NCI-H510A treated with DMSO at 0.1 percent for 48 hours (cell line): ENCODE measurements at places on chromosomes 1 and 21.

- no peak for DNase-seq
Measured at GRCh38 chr1:225866061-225866837, 15.9 kb downstream of the TMEM63A start.

DNA sequence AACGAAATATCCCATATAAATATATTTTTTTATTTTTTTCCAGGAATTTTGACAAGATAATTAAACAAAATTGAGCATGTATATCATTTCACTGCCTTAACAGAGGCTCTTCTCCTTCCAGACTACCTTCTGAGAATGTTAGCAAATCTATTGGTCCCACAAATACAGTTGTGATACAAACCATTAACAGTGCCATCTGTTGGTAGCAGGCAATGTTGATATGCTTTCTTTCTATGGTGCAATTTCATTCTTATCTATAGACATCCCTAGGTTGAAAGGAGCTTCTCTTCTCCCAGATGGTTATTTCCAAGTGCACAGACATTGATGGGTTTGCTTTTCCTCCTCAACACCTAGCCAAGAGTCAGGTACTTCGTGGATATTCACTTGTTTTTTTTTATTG, 303.6 kb downstream of the USH2A start:
- peak; percentile 4 for DNase-seq

GRCh38 chr1:235607284-235607683, 42.3 kb downstream of the GNG4 start:
- no peak for DNase-seq

DNA sequence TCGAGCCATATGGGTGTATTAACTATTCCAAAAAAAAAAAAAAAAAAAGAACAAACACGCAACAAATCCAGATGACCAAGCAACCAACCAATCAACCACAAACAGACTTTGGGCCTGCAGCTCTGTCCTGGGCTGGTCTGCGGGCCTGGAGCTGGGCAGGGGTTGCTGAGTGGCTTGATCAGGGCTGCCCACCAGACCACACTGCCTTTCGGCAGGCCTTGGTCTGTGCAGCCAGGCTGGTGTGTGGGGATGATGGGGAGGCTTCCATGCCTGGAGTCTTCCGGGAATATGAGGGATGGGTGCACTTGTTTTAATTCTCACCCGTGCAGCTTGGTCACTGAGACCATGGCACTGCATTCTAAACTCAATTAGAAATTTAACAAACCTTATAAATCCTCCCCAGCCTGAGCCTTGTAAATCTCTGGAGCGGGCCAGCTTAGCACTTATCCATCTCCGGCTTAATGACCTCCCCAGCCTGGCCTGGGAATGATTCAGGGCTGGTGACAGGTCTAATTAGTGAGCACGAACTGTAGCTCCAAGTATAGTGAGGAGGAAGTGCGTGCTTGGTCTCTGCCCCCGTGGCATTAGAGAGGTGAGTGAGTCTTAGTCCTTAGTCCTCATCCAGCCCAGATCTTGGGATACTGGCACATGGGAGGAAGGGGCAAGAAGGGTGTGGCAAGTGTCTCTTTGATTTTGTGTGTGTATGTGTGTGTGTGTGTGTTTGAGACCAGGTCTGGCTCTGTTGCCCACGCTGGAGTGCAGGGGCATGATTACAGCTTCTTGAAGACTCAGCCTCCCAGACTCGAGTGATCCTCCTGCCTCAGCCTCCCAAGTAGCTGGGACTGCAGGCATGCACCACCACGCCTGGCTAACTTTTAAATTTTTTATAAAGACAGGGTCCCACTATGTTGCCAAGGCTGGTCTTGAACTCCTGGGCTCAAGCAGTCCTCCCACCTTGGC, 74.6 kb upstream of the CSF3R start:
- no peak for DNase-seq

- no peak for DNase-seq
Measured at GRCh38 chr1:157376681-157377080, 175.6 kb downstream of the FCRL5 start.

- peak; percentile 58 for DNase-seq
Measured at GRCh38 chr1:218558271-218558810, 213.2 kb downstream of the TGFB2 start.

- no peak for DNase-seq
Measured at GRCh38 chr1:172699111-172699510, 40.2 kb downstream of the FASLG start.
